Stimulated activated CD4-positive, alpha-beta T cell treated with anti-CD3 and anti-CD28 coated beads, Interleukin-12 subunit alpha, Interleukin-12 subunit beta, amount 100 ng/mL, for 24 hours (primary cell): ENCODE measurements at places on chromosomes 4 and X.

DNA sequence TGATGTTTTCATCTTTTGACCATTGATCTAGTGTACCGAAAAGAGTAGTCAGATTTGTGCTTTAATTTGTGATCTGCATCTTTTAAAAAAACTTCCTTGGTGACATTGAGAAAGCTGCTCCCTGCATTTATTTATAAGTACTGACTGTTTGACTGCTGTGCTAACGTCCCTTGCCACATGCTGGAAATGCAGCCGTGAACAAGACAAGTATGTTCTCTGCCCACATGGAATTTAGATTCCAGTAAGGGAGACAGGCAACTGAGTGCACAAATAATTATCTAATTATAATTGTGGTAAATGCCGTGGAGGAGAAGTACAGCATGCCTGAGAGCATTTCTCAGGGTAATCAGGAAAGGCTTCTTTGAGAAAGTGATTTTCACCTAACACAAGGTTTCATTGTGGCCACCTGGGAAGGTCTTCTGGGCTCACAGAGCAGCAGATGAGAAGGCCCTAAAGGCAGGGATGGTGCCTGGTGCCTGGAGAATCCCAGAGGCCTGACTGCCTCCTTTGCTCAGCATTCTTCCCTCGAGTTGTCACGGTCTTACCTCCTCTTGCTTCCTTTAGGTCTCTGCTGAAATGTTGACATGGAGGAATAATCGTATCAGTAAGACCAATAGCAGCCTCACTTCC is 55.8 kb downstream of the PTTG2 start:
- DNase-seq: no peak

- DNase-seq: no peak
Measured at GRCh38 chr4:10733481-10734062, 49.0 kb upstream of the CLNK start.

DNA sequence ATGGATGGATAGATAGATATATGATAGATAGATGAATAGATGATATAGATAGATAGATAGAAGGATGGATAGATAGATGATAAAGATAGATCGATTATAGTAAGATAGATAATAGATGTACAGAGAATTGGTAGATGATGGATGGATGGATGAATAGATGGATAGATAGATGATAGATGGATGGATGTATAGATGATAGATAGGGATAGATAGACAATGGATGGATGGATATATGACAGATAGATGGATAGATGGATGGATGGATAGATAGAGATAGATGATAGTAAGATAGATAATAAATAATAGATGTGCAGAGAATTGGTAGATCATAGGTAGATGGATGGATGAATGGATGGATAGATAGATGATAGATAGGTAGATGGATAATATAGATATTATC is 12.2 kb downstream of the GYG2 start:
- DNase-seq: no peak

DNA sequence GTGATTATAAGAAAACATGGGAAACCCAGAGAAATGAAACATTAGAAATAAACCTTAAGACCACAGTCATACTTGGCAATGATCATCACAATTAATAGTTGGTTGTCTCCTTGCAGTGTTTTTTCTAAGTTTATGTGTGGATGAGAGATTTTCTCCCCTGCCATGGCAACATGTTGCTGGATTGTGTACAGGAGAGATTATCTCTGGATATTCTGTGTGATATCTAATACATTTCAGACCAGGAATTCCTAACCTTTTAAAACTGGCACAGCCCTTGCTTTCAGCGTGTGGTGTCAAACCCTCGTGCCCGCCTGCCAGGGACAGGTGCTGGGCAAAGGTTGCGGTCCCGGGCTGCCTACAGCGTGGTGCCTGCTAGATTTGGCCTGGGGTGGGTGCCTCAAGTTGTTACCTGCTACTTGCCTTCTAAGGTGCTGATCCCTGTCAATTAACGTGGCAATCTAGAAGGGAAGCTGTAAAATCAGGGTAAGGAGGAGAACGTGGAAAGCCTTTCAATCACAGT is 100.5 kb downstream of the TMEM131L start:
- DNase-seq: no peak

DNA sequence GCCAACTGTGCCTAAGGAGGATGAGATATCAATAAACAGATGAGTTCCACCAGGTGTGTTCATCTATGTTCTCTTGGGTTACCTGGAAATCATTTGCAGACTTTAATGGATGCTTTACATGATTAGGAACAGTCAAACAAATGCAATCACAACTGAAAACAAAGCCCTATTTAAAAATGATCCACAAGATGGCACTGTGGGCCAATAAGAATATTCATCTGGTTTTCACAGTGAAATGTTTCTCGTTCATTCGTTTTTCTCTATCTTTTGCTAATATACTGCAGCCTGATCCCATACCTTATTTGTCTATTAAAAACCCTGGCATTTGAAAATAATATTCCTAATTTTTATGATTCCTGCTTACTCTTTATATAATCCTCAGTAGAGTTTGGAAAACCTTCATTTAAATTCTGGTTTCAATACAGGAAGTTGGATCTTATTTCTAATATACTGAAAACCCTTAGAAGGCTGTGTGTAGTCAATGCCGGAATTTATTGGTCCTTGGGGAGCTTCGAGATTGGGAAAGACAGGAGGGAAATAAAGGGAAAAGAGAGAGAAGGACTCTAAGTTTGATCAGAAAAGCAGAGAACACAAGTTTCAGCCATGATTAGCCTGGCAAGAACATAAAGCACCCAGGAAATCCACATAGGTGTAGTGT is 63.8 kb upstream of the TAPT1 start:
- DNase-seq: no peak
